ENCODE measurements at places on chromosomes 5 and 9. TPM values are rescaled to one million over a fixed set of nuclear protein-coding genes. Genes with fewer than 3 reads are reported as not detected.

GABRB2 gene
- not detected for total RNA-seq

FBLL1 gene
- total RNA-seq = not detected

PSD2 gene
- total RNA-seq = not detected

CARD9 gene
- total RNA-seq = 0.53 TPM

FOXI1 gene
- total RNA-seq = not detected

SV2C gene
- total RNA-seq = not detected

ZNF462 gene
- 4.3 TPM for total RNA-seq

BARX1 gene
- 10.5 TPM for total RNA-seq

BHMT gene
- not detected for total RNA-seq

DNM1 gene
- total RNA-seq = 96.1 TPM

FBXL17 gene
- 6.2 TPM for total RNA-seq

TSSK1B gene
- not detected for total RNA-seq

GNA14 gene
- total RNA-seq = not detected

APBA1 gene
- total RNA-seq = 0.11 TPM

CA9 gene
- total RNA-seq = 4.2 TPM

ARHGEF28 gene
- 14.3 TPM for total RNA-seq

GFI1B gene
- total RNA-seq = not detected

SMIM33 gene
- not detected for total RNA-seq

POLR3G gene
- total RNA-seq = 14.7 TPM

SLC46A2 gene
- total RNA-seq = not detected

PCDHB5 gene
- 1.6 TPM for total RNA-seq

FABP6 gene
- total RNA-seq = 0.99 TPM

PDZD2 gene
- 0.10 TPM for total RNA-seq

TOR4A gene
- 25.7 TPM for total RNA-seq

TRIM7 gene
- total RNA-seq = 45.8 TPM

FAM221B gene
- not detected for total RNA-seq

NTNG2 gene
- 1.6 TPM for total RNA-seq

IQGAP2 gene
- total RNA-seq = 1.2 TPM

ENTREP1 gene
- 0.43 TPM for total RNA-seq

ENG gene
- 0.17 TPM for total RNA-seq

PHYHD1 gene
- total RNA-seq = not detected
